Left renal pelvis (tissue), 4 donors: ENCODE measurements at places on chromosomes 7 and 10.

GRCh38 chr7:28065721-28066285, 114.8 kb downstream of the JAZF1 start:
- DNase-seq, result no peak

- DNase-seq, result no peak
Measured at GRCh38 chr10:71694567-71694968, 25.0 kb downstream of the C10orf105 start.

DNA sequence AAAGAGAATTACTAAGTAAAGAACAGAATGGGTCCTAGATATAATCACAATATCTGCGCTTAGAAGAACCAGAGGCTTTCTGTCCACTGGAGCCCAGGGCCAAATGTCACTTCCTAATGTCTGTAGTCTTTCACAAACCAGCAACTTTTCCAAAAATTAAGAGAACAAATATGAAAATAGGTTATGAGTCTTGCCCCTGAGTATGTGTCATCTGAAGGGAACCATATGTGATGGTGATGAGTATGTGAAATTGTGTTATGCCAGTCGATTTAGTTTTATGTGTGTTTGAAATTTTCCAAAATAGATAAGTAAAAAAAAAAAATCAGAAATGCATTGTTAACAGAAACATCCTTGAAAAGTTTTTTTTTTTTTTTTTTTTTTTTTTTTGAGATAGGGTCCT, 15.4 kb upstream of the HTR5A start:
- no peak for DNase-seq

DNA sequence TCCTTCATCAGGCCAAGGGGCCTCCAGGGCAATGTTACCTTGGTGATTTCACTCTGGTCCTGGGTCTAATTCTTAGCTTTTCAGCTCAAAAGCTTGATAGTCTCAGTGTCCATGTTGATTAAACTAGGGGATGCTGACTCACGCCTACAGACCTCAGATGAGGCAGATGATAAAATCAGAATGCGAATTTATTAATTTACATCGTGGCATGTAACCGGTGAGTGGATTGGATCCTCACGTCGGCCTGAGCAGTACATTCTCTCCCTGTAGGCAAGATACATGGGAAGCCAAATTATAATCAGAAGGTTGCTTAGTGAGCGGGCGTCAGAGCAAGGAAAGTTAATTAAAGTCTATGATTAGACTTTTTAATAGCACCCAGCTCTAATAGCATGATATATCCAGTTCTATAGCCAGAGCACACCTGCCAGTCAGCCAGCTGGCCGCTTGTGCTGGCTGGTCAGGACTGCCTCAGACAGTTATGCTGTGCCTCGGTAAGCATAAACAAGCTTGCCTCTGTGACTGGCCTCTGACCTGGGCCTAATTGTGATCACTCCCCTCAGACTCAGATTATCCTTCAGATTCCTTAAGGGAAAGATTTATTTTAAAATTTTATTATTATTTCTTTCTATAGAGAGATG, 20.2 kb upstream of the CPA5 start:
- DNase-seq, result no peak

GRCh38 chr10:99369126-99369525, 40.0 kb downstream of the CNNM1 start:
- DNase-seq, result no peak

GRCh38 chr10:14179251-14179650, 151.5 kb downstream of the FRMD4A start:
- no peak for DNase-seq

DNA sequence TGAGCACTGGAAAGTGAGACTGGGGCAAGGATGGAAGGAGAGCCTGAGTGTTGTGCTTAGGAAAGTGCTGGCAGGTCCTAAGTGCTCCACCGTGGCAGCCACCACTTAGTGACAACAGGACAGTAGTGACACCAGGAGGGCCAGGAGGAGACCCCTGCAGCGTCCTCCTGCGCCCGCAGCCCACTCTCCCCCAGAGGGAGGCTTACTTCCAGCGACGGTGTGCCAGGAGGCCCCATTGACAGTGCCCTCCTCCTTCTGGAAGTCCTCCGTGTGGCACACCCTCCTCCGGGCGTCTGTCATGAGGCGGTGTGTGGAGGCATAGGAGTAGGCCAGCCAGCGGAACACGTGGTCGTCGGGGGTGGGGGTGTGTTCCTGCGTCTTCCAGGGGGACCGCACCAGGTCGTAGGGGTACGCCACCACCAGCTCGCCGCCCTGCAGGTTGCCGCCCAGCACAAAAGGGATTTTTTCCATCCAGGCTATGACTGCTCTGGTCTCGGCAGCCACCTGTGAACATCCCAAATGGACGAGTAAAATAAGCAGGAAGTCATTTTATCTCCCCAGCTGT, 95.6 kb downstream of the GPR26 start:
- DNase-seq, result no peak

DNA sequence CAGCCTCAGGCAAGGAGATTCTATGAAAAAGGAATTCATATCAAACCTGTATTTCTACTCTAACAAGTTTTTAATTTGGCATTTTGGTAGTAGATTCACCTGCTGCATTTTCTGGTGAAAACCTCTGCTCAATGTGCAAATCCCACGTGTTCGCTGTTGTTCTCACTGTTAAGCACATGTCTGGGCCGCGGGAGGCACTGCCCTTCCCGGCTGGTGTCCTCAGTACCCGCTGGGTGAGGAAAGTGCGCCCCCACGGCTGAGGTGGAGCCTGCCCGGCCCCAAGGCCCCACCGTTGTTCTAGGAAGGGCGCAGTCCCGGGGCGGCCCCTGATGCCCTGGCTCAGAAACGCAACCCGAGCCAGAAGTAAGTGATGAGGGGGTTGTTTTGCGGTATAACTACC, 193.4 kb upstream of the VWC2 start:
- DNase-seq, result no peak

DNA sequence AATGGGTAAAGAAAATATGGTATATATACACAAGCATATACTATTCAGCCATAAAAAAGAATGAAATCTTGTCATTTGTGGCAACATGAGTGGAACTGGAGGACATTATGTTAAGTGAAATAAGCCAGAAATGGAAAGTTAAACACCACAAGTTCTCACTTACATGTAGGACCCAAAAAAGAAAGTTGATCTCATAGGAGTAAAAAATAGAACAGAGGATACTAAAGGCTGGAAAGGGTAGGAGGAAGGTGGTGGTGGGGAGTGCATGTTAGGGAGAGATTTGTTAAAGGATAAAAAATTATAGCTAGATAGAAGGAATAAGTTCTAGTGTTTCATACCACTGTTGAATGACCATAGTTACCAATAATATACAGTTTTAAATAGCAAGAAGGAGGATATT, 48.4 kb downstream of the TBC1D12 start:
- no peak for DNase-seq

- no peak for DNase-seq
Measured at GRCh38 chr10:102602272-102603045, 41.8 kb upstream of the TRIM8 start.

DNA sequence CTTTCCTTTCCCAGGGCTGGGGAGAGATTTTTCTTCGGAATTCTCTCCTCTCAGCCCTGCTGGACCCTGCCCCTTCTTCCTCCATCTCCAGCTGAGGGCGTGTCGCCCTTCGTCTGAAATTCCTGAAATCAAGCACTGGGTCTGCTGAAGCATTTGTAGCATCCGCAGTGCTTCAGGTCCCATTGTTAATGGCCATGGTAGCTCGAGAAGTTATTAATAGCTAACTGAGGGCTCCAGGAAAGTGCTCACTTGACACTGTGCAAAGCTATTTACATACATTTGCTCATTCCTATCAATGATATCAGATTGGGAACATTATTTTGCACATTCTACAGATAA, 515 bp downstream of the FAM149B1 start:
- no peak for DNase-seq
